NCI-H1092 (cell line): ENCODE measurements at places on chromosomes 12 and 14.

DNA sequence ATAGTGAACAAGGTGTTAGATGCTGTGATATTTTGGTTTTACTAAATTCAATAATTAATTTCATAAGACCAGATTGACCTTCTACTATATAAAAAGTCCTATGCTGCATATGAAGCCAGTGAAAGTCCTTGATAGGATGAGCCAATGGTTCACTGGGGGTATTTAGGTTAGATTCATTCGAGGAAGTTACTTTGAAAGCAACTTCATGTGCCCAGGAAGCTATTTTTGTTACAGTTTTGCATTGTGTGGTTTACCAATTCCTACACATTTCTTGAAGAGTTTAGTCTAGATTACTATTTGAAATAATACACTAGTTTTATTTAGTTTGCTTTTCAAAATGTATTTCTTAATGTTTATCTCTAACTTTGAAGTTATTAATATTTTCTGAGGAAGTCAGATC, 58.5 kb upstream of the RMST start:
- no peak for DNase-seq

GRCh38 chr12:16389594-16389993, 42.1 kb downstream of the MGST1 start:
- no peak for DNase-seq

DNA sequence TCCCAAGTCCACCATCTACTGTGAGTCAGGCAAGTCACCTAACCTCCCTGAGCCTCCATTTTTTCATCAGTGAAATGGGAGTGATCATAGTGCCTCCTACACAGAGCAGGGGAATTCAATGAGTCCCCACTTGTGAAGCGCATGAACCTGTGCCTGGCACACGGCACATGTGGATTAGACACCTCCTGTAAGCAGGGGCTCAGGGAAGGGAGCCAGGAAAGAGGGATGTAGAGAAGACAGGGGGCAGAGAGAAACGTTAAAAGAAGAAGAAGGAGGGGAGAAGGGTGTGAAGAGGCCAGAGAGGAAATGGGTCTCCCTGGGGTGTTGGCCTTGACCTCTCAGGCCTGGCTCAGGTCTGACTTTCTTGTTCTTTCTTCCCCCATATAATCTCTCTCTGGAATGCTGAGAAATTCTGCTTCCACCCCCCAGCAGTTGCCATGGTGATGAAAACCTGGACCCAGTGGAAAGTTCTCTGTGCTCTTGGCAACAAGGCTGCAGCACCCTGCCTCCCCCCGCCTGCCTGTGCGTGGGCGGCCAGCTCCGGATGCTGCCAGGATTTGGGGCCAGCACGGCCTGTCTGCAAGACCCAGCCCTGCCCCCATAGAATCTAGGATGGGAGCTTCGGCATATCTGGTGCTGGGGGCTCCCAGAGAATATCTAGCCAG, 94.5 kb downstream of the CALM1 start:
- no peak for DNase-seq

GRCh38 chr14:49892636-49893308, at the start of gene ARF6:
Gene ARF6 (plus strand): TSS chr14:49893082. CDS start chr14:49893737, 655 bp downstream.
- peak; percentile 98 for DNase-seq

DNA sequence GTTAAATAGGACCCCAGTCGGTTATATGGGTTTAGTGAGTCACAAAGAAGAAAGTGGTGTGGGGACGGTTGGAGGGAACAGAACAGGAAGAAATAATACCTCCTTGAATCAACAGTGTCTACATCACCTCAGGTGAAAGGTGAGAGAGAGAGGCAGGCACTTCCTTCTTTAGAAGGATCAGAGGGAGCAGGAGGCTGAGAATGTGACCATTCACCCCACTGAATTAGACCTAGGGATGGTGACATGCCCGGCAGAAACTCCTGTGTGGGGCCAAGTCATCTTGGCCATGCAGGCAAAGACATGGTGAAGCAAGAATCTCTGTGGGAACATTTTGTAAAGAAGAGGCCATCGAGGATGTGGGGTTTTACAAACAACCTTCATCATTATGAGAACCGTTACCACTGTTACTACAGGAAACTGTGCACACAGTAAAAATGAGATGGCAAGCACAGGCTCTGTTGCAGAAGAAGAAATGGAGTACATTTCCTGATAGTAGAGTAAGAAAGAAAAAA, 1196.9 kb downstream of the VRK1 start:
- no peak for DNase-seq

GRCh38 chr12:115840159-115840558, 437.3 kb downstream of the MED13L start:
- no peak for DNase-seq

DNA sequence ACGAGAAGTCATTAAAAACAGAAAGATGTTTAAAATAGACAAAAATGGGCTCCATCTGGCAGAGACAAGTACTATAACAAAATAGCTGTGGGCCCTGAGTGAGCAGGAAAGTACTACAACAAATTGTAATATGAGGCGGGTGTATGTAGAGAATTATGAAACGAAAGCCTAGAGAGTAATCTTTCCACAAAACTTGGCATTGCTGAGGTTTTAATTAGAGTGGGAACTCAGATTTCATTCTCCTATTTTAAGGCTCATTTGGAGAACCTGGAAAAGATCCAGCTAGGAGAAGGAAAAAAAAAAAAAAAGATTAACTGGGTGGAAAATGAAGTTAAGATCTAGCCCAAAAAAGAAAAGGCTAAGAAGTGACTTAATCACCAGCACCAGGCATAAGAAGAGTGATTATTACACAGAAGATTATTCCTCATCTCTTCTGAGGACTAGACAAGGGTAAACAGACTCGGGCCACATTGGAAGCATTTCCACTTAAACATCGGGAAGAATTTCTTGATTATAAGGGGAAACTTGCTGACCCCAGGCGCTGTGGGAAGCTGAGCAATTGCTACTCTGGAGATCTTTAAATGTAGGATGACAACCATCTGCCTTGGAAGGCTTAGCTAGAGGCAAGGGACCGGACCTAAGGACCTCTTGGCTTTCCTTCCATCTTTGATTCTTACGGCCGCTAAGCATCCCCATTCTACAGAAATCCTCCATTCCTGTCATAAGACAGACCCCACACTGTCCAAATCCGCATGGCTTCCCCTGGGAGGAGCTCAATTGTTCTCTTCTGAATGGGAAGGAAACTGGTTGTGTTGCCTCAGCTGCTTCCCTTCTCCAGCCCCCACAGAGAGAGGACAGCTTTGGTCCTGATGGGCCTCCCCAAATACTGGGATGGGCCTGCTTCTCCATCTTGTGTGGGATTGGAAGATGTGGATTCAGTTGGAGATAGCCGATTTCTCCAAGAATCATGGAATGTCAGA, 40.6 kb downstream of the IGF1 start:
- no peak for DNase-seq

DNA sequence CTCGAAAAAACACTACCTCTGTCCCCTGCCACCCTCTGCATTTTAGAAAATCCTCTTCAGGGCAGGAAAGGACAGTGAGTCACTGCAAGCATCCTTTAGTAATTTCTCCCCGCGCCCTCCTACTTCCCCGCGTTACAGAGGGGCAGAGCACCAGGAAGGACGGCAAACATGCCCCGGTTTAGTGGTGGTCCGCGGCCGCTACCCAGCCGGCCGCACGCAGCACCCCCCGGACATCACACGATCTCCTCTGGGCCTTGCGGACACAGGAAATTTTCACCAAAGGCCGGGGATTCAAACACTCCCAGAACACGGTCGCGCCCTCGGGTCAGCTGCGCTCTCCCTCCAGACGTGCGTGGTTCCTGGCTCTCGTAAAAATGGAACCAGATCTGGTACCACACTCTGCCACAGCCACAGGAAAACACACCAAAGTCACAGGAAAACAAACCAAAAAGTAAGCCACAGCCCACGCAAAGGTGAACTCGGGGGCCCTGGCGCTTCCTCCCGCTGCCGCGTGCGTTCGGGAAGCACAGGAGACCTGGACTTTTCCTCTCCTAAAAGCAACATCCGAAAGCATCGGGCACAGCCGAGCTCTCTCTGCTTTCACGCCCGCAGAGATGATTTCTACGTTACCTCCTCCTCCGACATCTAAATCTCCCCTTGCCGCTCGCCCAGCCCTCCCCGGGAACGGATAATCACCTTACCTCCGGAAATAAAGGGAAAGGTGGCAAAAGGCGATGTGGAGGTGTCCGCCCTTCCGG, 839 bp downstream of the SLC38A1 start:
- peak; percentile 46 for DNase-seq

GRCh38 chr12:123367511-123367910, 2.9 kb upstream of the SBNO1 start:
- no peak for DNase-seq

DNA sequence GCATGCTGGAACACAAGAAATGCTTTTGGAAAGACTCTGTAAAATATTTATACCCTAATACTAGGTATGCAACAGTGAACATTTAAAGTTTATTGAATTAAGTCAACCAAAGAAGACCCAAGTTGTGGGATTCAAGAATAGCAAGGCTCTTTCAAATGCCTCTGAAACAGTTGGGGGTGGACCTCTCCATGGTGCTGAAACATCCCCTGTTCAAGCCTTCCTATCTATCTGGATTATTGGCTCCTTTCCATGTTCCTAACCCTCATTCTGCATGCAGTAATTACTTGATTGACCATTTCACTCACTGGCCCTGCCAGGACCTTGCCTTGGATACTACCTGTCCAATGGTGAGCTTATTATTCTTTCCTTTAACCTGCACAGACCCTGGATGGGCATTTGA, 349.7 kb downstream of the NRXN3 start:
- DNase-seq: no peak

DNA sequence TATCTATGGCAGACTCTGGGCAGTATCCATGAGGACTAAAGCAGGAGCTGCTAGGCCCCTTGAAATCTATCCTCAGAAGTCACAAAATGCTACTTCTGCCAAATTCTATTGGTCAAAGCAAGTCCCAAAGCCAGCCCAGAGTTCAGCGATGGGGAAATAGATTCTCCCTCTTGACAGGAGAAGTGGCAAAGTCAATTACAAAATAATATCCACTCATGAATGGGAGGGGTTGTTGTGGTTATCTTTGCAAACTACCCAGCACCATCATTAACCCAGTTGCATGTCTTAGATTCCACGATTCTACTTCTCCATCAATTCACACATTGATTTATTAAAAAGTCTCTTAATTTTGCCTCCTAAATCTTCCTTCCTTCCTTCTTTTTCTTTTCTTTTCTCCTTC, 30.7 kb upstream of the STXBP6 start:
- no peak for DNase-seq

- DNase-seq: no peak
Measured at GRCh38 chr12:130090542-130090941, 71.7 kb upstream of the FZD10 start.

DNA sequence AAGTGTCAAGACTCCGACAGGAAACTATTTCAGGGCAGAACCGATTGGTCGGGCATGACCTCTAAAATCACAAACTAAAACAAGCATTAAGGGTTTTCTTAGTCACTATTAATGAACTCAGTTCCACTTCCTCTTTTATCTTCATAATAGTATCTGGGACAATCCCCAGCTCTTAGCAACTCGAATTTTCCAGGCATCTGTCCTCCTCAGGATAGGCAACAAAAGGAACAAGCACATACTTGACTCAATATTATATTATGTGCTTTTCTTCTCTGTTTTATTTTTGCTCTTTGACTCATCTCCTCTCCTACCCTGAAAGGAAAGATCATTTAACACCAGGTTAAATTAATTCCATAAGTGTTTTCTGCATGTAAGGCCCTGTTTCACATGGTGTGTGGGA, 638.3 kb upstream of the TBX3 start:
- DNase-seq: no peak

GRCh38 chr12:101021911-101022388, 188.1 kb downstream of the SLC5A8 start:
- DNase-seq: no peak

DNA sequence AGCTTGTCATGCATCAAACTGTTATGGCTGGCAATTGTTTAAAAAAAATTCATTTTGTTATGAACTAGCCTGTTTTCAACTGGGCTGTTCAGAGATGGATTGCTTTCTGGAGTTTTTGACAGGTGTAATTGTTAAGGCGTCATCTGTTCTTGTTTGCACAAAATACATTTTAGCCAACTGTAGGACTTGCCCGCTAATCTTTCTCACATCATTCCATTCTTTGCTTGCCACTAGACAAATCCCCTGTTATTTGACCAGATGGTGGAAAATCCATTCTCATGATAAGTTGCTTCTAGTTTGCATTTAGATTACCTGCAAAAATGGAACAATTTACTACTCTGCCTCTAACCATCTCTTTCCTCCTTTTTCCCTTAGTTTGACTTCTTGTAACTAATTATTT, 114.3 kb downstream of the NPAS3 start:
- peak; percentile 77 for DNase-seq

DNA sequence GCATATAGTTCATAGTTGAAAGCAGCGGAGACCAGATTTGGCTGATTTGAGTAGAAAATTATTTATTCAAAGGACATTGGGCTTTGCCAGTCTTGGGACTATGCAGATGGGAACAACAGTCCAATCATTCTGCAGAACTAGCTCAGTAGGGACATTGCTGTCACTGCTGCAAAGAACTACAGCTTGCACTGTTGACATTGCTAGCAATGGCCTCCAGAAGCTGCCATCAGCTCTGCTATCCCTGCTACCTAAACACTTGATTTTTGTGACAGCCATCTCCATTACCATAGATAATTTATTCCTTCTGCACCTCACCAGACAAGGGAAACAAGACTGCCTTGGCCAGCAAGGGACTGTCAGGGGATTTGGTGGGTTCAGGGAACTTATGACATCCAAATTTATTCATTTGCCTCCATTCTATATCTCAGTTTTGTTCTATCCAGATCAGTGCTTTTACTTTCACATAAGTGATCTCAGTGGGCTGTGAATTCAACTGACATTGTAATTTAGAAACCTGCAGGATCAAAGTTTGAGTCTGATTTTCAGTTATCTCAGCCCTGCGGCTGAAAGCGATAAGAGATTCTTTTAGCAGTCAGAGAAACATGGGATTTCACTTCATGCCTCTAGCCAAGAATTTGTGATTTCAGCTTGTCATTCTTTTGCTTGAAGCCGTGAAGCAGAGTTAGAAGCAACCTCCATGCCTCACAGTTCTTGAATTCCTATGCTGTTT, 136.7 kb upstream of the FBXO33 start:
- DNase-seq: no peak

GRCh38 chr12:61863811-61864210, 396.4 kb upstream of the USP15 start:
- DNase-seq: no peak

DNA sequence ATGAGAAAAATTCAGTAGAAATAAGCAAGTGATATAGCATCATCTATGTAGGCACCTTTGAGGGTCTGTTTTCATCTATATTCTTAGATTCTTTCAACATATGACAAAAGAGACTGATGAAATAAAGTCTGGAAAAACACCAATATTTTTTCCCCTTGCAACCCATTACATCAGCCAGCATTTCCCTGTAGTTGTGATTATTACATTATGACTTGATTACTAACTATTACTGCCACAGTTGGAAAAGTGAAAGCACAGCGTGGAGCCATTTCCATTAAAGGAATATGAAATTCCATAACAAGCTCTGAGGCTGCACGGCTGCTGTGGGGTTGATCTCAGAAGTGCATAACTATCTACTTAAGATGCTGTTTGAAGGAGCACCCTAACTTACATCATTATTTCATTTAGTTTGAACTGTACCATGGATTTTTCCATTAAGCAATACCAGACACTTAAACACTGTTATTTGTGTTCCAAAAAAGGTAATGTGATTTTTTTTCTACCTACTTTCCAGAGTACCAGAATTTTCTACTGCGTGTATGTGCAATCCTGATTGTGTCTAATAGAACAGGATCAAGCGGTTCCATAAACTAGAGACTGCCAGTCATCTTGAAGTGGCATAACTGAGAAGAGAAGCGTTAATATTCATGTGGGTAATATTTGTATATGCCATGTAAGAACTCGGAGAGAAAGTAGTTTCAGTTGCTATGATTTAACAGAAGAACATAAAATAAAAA, 405.5 kb downstream of the MDGA2 start:
- no peak for DNase-seq
